Psoas muscle (tissue), 8 donors: ENCODE measurements at places on chromosomes 12 and 14. TPM values are rescaled to one million over a fixed set of nuclear protein-coding genes. Genes with fewer than 3 reads are reported as not detected.

GRCh38 chr12:50788561-50788960 lies 24.7 kb downstream of the ATF1 start:
- DNase-seq, result no peak

DNA sequence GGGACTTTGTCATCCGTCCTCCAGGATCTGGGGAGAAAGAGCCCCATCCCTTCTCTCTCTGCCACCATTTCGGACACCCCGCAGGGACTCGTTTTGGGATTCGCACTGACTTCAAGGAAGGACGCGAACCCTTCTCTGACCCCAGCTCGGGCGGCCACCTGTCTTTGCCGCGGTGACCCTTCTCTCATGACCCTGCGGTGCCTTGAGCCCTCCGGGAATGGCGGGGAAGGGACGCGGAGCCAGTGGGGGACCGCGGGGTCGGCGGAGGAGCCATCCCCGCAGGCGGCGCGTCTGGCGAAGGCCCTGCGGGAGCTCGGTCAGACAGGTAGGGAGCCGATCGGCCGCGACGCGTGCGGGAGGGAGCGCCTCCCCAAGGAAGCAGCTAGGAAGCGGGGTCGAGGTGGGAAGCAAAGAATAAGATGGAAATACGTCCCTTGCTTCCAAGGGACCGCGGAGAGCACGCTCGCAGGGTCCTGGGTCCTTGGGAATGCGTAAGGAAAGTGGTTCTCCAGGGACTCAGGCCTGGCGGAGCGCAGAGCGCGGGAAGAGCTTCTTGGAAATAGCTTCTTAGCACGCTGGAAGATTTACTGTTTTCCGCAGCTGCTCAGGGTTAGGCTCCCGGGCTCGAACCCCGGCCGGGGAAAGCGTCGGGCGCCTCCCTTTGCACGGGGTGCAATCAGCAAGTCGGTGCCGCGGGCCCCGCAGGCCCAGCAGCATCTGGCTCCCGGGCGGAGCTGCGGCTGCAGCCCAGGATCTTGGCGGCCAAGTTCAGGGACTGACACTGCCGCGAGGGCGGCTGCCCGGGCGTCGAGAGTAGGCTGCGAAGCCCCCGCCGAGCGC lies 457 bp downstream of the SOCS2 start:
- DNase-seq, result peak; percentile 67

Gene ARHGEF25
- polyA plus RNA-seq, result 4.5 TPM

DNA sequence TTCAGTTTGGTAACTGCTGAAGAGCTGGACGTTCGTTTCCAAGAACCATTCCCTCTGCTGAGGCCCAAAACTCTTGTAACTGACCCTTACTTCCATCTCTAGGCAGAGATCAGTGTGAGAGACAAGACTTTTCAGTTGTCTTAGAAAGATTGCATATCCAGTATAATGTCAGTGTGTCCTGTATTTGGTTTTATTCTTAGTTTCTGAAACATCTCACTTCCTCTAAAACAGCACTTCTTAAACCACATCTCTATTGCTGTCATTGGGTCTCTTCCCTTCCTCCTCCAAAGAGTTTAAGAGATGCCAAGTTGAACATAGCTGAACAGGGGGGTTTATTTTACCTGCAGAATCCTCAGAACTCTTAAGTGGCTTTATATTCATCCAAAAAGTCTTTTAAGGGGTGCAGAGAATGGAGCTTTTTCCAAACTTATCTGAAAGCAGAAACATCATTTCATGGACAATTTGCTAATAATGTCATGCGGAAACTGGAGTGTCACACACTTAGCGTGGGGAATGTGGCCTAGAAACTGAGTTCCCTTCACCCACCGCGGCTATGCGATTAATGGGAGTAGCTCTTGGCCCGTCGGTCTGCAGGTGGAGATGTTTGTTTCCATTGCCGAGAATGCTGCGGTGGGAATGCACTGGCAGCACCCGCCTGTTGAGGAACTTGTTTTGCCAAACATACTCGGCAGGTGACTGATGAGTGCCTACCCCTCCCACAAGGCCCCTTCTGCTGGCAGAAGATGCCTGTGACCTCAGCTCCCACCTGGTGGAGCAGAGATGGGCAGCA lies 148.2 kb downstream of the ADGRD1 start:
- DNase-seq, result no peak

- DNase-seq, result no peak
These were observed 186.6 kb upstream of the OR4E1 start for GRCh38 chr14:21860172-21860571.

Gene JPH4
- polyA plus RNA-seq, result 0.13 TPM

- no peak for DNase-seq
These were observed 5.1 kb downstream of the ERBB3 start for GRCh38 chr12:56084958-56085543.

- DNase-seq, result no peak
These were observed 65.8 kb downstream of the TRAFD1 start for GRCh38 chr12:112191201-112191600.

DNA sequence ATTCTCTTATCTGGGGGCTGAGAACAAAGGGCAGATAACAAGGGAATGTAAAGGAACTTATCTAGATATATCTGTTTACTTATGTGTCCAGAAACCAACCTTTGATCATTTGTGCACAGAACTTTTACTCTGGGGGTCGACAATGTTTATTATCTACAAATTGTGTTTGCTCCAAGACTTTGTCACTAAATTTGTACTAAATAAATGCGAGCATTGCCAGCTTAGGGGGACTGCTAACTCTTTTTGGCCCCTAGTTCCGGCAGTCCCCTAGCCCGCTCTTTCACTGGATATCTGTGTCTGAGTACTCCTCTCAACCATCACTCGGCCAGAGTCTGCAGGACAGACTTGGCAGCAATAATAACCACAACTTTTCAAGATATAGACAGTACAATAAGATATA lies 88.2 kb downstream of the FSCB start:
- no peak for DNase-seq

Gene CLBA1
- 6.1 TPM for polyA plus RNA-seq

GRCh38 chr14:101195309-101195901 lies 291.9 kb upstream of the RTL1 start:
- DNase-seq, result no peak

DNA sequence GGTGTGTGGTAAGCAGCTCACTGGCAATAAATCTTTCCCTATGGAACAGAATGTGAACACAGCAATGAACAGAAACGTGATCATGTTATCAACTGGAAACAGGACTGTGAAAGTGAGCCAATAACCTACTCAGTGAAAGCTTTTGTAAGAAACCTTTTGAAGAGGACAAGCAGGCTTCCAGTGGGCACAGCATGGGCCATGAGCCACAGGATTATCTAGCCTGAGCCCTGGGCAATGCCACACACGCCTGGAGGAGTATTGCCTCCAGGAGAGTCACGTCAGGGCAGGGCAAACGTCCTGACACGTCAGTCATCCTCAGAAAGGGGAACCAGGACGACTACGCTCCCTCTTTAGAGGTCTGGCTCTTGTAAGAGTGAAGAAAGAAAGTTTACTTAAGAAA lies 32.3 kb downstream of the NRDE2 start:
- peak; percentile 65 for DNase-seq

GRCh38 chr12:121110211-121110940 lies 22.3 kb upstream of the P2RX7 start:
- DNase-seq, result peak; percentile 43

DNA sequence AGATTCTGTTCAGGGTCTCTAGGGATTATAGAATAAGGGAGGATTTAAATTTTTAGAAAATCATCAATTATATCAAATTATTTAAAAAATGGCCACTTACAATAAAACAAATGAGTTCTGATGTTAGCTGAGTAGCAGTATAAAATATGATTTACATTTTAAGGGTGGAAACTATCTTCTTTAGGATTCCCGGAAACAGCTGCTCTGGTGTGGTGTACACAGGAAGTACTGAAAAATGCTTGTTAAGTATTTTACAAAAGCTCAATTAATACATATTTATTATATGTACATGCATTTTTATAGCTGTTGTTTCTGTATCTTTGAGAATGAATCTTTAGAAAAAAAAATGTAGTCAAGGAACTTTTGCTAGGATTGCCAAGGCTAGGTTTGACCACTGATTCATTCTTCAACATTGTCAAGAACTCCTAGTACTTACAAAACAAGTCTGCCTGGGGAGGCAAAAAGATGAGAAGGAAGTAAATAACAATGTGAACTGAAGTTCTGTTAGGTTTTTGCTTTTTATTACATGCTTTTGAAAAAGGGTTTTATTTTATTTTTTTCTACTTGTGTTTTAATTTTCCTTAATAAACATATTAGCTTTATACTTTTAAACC lies 48.0 kb downstream of the ARF6 start:
- DNase-seq, result no peak

Gene LRRC9
- polyA plus RNA-seq, result not detected
